Activated CD8-positive, alpha-beta T cell treated with anti-CD3 and anti-CD28 coated beads for 36 hours (primary cell): ENCODE measurements at places on chromosomes 2 and 18. TPM values are rescaled to one million over a fixed set of nuclear protein-coding genes. Genes with fewer than 3 reads are reported as not detected.

The SLC4A5 gene
- total RNA-seq: 1.8 TPM

The UBXN4 gene
- total RNA-seq: 90.5 TPM

The SNED1 gene
- total RNA-seq: 1.8 TPM

The TTR gene
- not detected for total RNA-seq

The CD302 gene
- total RNA-seq: 0.43 TPM

The FBXO15 gene
- total RNA-seq: 2.1 TPM

The OSR1 gene
- total RNA-seq: not detected

GRCh38 chr18:80010551-80010906, 22.2 kb upstream of the TXNL4A start:
- DNase-seq: no peak

- no peak for DNase-seq
These were observed 85.4 kb upstream of the ZEB2 start for GRCh38 chr2:144605231-144605840.

GRCh38 chr18:48660346-48661228, 121.8 kb downstream of the CTIF start:
- no peak for DNase-seq

GRCh38 chr2:204692790-204693189, 147.5 kb downstream of the PARD3B start:
- no peak for DNase-seq

- no peak for DNase-seq
These were observed 10.9 kb downstream of the YES1 start for GRCh38 chr18:801137-801536.

GRCh38 chr2:218023636-218024035, 20.8 kb upstream of the TNS1 start:
- no peak for DNase-seq

DNA sequence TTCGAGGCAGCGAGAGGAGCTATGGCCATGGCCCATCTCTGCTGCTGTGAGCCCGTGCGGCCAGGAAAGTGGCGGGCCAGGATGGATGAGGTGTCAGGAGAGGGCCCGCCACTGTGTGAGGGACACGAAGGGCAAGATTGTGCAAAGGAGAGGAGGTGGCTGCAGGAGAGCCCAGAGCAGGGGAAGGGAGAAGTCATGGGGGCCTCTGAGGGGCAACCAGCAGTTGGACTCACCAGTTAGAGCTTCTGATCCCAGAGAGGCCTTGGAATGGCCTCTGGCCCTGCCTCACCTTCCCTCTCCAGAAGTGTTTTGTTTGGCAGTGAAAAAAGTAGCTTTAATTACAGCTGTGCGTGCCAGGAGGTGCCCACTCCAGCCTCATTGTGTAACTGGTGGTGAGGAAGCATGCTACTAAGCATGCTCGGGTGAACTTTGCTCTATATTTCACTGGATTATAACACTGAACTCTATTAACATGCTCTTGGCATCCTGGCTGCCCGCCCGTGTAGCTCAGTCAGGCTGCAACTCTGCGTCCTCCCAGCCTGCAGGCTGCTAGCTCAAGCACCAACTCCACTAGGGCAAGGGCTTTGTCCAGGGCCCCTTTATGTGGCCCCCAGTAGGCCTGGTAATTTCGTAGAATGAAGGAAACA, 34.2 kb downstream of the IMPA2 start:
- DNase-seq: no peak

DNA sequence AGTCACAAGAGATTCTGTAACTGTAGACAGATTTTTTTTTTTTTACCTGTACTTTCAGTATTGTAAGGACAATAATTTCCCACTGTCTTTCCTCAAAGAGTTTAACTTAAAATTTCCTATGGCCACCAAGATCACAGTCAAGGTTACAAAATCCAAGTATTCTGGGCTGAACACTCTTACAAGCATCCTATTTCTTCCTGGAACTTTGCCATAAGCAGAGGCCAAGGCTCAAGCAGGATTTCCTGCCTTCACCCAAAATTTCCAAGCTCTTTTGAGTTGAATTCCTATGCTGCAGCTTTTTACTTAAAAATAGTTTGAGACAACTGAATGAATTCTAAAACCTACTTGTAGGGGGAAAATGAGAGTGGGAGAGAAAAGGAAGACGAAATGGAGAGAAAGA, 299.4 kb downstream of the ZNF516 start:
- DNase-seq: no peak

- no peak for DNase-seq
These were observed 670.7 kb downstream of the ERBB4 start for GRCh38 chr2:211867845-211868451.

GRCh38 chr2:144553379-144553778, 33.5 kb upstream of the ZEB2 start:
- DNase-seq: no peak

DNA sequence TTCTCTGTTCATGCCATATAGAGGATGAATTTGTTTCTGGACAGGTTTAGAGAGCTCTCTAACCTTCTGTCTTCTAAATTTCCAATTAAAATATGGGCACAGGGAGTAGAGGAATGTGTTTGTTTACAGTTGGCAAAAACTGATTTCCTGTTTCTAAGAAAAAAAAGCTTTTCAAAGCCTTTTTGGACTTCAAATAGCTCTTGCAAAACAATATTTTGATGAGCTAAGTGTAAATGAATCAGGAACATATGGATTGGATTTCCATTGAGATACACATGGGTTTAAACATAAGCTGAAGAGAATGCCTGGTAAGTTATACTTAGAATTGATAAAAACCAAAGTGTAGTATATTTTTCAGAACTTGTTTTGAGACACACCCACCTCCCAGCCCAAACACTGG, 677.5 kb downstream of the NYAP2 start:
- no peak for DNase-seq

DNA sequence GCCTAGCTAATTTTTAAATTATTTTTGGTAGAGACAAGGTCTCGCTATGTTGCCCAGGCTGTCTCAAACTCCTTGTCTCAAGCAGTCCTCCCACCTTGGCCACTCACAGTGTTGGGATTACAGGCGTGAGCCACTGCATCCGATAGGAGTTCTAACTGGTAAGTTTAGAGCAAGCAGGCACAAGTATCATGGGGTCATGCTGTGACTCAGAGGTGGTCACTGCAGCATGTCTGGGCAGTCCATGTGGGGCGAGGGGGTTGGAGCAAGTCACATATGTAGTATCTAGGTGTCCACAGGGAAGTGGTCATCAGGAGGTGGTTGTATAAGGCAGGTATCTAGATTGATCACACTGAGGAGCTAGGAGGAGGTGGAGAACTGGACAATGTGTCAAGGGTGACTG, 22.7 kb upstream of the STARD7 start:
- no peak for DNase-seq

GRCh38 chr18:32669549-32670165, 103.2 kb downstream of the KLHL14 start:
- DNase-seq: no peak

DNA sequence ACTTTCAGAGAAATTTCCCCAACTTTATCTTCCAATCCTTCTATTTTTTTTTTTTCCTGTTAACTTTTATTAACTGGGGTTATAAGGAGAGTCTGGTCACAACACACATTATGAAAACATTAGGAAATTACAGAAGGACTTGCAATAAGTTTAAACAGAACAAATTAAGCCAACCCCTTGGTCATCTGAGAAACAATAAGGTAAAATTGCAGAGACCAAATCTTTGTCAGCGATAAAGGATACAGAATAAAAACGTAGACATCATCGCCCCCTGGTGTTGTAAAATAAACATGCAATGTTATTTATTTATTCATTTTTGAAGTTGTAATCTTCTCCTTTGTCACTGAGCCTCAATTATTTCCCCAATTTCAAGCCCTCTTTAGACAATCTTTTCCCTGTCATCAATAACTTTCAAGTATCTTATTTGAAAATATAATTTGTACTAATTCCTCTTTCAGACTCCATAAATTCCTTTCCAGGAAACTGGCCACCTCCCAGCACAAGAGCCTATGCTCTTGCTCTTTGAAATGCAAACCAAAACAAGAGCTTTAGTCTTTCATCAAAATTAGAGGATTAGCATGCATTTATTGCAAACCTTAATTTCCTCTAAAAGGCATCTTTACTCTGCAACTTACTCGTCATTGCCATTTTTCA, 19.5 kb downstream of the G6PC2 start:
- DNase-seq: no peak

DNA sequence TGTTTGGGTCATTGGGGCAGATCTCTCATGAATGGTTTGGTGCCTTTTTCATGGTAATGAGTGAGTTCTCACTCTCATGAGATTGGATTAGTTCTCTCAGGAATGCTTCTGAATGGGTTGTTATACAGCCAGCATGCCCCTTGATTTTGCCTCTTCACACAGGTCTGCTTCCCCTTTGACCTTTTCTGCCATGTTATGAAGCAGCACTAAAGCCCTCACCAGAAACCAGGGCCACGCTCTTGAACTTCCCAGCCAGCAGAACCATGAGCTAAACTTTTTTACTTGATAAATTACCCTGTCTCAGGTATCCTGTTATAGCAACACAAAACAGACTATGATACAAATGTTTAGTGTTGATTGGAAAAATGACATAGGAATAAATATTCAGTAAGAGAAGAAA, 57.3 kb downstream of the ICA1L start:
- DNase-seq: no peak
